ENCODE measurements at places on chromosomes 16 and 17. TPM values are rescaled to one million over a fixed set of nuclear protein-coding genes. Genes with fewer than 3 reads are reported as not detected.

Gene LGALS9
- 3.3 TPM for total RNA-seq

Gene LITAFD
- total RNA-seq = not detected

Gene ENO3
- total RNA-seq = 5.3 TPM

Gene CCNF
- total RNA-seq = 4.6 TPM

Gene KCNH6
- total RNA-seq = not detected

Gene LDHD
- 1.5 TPM for total RNA-seq

Gene LRRC75A
- total RNA-seq = 0.72 TPM

Gene MSLN
- not detected for total RNA-seq

Gene DOK4
- total RNA-seq = 46.0 TPM

Gene RAB26
- total RNA-seq = 1.5 TPM

Gene GAS7
- 21.7 TPM for total RNA-seq

Gene PLA2G10
- total RNA-seq = not detected

Gene KRT25
- total RNA-seq = not detected

Gene NPIPA5
- total RNA-seq = 4.2 TPM

Gene KCTD5
- 32.8 TPM for total RNA-seq

Data from placental pericyte (primary cell).